ENCODE measurements at places on chromosomes 6 and 20.

- DNase-seq = no peak
Measured at GRCh38 chr6:140537211-140537610, 1162.8 kb upstream of the CITED2 start.

GRCh38 chr6:109105681-109106080 lies 10.4 kb downstream of the CEP57L1 start:
- DNase-seq = no peak

DNA sequence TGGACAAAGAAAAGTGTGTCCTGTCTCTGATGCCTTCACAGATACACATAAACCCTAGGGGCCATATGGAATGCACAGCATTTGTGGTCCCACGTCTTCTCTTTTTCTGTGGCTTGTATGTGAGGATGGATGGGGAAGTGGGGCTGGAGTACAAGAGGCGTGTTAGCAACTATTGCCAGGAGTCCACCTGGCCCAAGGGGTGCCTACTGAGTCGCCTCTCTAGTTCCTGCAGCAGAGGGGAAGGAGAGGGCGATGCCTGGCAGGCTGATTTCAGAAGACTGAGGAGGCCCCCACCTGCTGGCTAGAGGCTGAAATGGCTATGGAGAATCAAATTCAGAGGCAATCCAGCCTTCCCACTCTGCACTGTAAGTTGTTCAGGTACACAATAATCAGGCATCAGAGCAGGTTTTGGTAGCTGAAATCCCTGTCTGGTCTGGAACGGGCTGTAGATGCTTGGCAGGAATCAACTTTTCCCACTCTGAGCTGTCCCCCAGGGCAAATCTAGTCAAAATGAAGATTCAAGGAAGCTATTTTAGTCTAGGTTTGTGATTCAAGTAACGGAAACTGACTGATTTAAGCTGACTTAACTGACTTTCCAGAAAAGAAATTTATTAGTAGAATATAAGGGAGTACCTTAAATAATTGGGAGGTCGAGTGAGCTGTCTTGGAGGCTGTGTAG lies 14.9 kb upstream of the PPARD start:
- DNase-seq = peak; percentile 54

- no peak for DNase-seq
Measured at GRCh38 chr6:6379573-6379972, 59.1 kb upstream of the F13A1 start.

DNA sequence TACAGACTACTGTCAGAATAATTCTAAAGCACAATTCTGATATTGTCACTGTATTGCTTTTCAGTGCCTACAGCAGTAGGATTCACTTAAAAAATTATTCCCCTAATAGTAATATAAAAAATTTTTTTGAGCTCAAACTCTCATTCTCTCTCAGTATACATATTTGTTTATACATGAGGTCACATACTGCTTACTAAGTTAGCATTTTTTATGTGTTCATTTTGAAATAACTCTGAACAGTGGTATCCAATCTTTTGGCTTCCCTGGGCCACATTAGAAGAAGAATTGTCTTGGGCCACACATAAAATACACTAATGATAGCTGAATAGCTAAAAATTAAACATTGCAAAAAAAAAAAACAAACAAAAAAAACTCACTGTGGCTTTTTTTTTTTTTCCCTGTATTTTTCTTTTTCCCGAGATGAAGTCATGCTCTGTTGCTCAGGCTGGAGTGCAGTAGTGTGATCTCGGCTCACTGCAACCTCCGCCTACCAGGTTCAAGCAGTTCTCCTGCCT lies 38.6 kb downstream of the ASXL1 start:
- no peak for DNase-seq

- peak; percentile 39 for DNase-seq
Measured at GRCh38 chr6:16635810-16636602, 125.3 kb downstream of the ATXN1 start.

DNA sequence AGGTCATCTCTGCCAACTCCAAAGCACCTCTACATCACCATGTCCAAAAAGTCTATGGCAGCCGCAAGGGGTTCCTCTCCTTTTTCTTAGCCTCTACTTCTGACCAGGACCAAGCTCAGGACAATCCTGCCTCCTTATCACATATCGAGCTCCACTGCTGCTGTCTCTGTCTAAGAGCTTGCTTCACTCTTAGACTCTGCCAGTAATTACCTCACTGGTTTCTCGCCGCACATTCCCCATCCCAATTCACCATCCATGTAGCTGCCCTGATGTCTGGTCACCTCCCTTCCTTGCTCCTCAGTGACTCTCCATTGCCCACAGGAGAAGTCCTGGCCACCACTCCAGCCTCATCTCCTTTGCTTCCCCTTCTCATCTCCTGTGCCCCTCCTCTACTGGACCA lies 24.1 kb upstream of the PI16 start:
- DNase-seq = no peak

Measured in T-helper 2 cell treated with Interferon-gamma antibody and Interleukin-4, amounts not matched to agents 5 μg/mL and 100 μg/mL, for 36 hours (primary cell).